ENCODE measurements at places on chromosomes 2 and 18.

DNA sequence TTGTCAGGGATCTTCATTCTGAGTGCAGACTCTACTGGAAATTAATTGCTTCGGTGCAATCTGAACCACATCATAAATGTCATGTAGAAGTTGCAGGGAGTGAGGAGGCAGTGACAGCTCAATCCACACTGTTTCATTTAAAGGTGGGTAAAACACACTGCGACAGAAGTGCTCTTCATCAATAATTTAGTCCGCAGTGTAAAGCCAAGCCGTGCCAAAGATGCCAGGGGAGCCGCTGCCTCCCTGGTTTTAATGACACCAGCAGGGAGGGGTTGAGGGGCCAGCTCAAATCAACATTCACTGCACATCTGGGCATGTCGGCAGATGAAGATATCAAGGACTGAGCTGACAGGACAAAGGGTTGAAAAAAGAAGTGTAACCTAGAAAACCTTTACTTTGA is 305.7 kb upstream of the VRK2 start:
- no peak for DNase-seq

GRCh38 chr2:139156730-139157129 is 376.5 kb upstream of the NXPH2 start:
- no peak for DNase-seq

DNA sequence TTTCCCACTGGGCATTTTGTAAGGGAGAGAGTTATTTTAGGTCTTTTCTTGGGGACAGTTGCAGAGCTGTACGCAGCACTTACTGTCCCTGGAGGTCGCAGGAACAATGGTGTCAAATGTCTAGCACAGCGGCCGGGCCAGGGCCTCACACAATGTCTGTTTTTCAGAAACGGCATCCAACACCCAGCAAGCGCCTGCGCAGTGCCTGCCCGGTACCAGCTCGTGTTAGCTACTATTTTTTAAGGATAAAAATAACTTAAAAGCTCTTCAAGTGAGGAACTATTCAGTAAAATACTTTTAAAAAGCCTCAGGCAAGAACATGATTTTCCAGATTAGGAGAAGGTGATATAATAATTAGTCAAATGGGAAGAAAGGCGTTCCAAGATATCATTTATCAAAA is 90.0 kb downstream of the MBP start:
- DNase-seq: no peak

DNA sequence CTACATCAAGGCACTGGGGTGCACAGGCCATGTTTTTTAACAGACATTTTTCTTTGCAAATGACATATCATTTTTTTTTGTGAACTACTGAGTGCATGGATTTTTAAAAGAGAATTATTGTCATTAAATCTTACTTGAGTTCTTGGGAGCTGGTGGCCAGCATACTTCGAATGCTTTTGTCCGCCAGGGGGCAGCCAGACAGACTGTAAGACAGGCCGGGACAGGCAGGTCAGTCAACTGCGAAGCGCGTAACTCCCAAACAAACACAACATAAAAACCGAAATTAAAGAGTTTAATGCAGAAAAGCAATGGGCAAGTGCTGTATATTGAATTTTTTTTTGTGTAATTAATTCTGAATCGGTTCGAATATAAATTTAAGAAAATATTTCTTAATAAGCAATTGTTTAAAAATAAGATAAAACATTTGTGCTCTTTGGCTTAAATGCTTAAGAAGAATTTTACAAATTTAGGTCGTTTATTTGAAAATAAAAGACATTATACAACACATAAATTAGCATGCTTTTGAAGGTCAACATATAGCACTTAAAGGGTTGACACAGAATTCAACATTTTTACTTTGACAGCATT is 142.2 kb upstream of the PXDN start:
- DNase-seq: peak; percentile 8

GRCh38 chr18:31230495-31230894 is 67.8 kb upstream of the DSC1 start:
- DNase-seq: no peak

DNA sequence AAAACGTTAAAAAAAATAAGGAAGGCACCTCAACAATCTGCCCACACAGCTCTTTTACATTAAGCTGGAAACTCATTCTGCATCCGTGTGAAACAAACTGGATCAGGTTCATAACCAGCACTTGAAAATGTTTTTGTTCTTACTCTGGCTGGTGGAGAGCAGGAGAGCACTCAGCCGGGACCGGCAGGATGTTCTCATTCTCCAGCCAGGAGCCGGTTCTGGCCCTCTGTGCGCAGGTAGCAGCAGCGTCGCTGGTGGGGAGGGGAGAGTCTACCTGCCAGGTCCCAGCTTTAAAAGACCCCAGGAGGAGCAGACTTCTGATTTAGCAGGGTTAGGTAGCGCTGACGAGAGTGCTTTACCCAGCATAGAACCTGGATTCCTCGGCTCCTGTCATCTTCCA is 834.9 kb upstream of the SALL3 start:
- no peak for DNase-seq

DNA sequence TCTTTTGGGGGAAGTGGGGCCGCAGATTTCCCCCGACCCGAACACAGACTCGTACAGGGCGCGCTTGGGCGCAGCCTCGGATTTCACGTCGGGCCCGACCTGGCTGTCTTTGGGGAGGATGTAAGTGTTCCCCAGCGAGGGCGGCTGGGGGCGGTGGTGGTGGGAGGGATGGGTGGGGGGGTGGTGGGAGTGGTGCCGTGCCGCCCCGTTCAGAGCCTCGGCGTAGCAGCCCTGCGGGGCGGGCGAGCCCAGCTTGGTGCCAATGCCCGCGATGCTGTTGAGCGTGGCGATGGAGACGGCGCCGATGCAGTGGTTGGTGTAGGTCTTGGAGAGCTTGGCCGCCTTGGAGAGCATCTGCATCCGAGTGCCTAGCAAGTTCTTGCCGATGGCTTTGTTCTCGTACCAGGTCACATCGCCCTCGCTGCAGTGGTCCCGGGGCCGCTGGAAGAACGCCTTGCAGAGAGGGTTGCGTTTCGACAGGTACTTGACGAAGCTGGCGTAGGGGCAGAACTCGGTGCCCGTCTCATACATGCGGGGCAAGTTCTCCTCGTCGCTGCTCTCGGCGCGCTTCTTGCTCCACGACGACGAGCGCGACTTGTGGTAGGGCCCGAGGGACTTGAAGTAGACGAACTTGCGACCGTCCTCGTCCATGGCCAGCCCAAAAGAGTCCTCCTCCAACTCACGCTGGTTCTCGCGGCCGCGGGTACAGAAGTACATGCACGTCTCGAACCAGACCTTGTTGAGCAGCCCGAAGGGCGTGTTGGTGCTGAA is 1.3 kb downstream of the KCTD1 start:
- DNase-seq: no peak

- no peak for DNase-seq
Measured at GRCh38 chr2:229335877-229336346, 64.8 kb upstream of the PID1 start.

- DNase-seq: no peak
Measured at GRCh38 chr2:262117-262516, 1.7 kb downstream of the SH3YL1 start.

- peak; percentile 13 for DNase-seq
Measured at GRCh38 chr2:237291138-237291792, 122.7 kb downstream of the COL6A3 start.

DNA sequence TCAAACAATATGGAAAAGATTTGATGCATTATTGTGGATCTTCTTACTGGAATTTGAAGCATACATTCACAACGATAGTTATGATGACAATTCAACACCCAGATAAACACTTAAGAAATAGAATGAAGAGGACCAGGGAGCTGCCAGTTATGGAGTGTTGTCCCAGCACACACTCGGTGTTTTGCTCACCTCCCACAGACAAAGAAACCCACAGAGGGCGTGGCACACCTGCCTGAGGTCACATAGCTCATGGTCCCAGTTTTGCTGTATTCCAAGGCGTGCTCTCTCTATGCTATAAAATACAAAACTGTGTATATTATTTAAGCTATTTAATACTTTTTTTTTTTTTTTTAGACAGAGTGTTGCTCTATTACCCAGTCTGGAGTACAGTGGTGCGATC is 31.1 kb downstream of the EFR3B start:
- no peak for DNase-seq

DNA sequence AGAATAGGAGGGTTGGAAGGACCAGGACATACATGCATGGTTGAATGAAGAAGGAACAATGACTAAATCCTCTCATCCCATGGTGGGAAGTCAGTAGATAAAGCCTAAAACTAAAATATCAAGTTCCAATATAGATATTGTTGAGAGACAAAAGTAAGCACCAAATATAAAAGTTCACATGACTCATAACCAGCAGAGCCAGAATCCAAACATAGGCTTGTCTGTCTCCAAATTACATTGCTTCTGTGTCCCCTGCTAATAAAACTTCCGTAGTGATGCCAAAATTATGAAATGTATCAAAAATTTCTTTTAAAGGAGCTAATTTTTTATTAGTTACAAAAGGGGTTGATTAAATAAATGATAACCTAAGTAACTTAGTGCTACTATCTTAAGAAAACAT is 19.7 kb downstream of the CHST9 start:
- no peak for DNase-seq

- DNase-seq: no peak
Measured at GRCh38 chr18:48172226-48173006, 236.8 kb downstream of the ZBTB7C start.

DNA sequence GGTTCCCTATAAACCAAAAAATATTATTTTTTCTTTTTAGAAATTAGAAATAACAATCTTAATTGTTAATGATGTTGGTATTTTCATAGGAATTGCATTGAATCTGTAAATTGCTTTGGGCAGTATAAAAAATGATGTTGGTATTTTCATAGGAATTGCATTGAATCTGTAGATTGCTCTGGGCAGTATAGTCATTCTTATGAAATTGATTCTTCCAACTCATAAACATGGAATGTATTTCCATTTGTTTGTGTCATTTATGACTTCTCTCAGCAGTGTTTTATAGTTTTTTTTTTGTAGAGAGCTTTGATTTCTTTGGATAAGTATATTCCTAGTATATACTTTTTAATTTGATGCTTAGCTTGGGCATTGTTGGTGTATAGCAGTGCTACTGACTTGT is 82.0 kb upstream of the NT5C1B start:
- DNase-seq: no peak

DNA sequence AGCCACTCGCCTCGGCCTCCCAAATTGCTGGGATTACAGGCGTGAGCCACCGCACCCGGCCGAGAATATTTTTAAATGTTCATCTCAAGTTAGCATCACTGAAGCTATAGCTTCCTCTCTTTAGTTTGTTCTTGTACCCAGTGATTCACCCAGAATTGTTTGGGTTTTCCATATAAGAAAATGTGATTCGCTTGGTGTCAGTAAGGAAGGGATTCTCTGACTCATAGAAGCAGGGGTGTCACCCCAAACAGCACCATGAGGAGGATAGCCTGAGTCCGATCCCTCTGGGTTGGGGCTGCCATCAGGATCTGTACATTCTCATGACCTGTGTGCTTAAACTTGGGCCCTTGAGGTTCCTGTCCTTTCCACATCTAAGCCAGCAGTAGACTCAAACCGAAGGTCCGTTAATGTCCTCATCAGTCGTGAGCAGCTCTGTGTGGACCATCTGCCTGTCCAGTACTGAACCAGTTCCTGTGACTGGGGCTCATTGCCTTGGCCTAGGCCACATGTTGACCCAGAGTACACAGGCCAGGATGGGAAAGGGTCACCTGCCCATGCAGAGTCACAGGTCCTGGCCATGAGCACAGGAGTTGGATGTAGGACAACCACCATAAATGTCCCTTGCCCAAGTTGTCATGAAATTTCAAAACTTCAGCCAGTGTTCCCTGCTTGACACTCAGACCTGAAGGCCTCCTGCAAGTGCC is 311.9 kb downstream of the GBX2 start:
- DNase-seq: no peak

DNA sequence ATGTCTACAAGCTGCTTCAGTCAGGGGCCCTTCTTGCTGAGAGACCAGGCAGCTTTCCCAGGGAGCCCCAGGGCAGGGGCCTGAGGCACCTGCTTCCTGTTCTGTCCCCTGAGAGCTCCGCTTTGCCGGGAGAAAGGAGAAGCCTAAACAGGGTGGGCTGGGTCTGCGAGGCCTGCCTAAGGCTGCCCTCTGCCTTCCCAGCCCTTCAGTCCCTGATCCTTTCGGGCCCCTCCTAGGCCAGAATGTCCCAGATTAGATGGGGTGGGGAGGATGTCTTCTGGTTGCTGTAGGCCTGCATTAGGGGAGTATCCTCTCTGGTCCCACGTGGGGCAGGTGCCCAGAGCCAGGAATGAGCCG is 72.4 kb downstream of the TGOLN2 start:
- no peak for DNase-seq

DNA sequence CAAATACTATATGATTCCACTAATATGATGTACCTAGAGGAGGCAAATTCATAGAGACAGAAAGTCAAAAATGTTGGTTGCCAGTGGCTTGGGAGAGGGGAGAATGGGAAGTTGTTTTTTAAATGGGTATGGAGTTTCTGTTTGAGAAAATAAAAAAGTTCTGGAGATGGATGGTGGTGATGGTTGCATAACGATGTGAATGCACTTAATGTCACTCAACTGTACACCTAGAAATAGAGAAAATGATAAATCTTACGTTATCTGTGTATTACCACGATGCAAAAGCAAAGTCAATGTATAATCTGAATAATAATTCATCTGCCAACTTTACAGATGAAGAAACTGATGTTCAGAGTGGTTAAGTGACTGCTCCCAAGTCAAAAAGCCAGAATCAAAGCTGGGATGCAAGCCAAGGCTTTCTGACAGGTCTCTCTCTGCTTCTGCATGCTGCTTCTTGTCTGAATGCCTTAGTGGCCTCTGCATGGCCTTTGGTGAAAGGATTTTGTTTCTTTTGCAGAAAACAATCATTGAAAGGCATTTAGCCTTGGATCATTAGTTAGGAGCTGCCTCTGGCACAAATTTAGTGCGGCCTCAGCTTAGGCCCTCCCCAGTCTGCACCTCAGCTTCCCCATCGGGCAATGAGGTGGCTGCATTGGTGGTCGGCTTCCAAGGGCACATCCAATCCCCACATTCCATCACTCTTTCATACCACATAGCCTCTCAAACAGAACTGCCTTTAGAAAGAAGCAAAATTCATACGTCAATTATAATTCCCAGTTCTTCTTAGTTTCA is 46.5 kb upstream of the MYCN start:
- no peak for DNase-seq

- no peak for DNase-seq
Measured at GRCh38 chr18:33424266-33424946, 16.1 kb downstream of the CCDC178 start.

All from CD4-positive, alpha-beta T cell treated with Interleukin-17A for 1 hour (primary cell).